ENCODE measurements at places on chromosomes 6 and 20.

DNA sequence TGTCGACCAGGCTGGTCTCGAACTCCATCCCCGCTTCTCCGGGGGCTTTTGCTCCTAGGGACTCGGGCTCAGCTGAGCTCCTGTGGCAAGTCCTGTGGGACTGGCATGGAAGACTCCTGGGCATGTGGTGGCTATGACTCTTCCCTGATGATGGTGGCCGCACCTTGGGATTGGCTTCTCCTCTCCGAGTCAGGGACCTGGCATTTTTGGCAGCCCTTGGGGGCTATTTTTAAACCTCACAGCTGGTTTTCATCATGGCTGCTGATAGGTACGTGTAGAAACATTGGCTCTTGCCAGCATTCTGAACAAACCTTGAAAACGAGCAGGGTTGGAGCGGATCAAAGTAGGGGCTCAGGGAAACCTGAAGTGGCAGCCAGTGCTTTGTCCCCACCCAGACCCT, 54.1 kb downstream of the RBM38 start:
- no peak for DNase-seq

GRCh38 chr6:30814146-30815040, 69.9 kb upstream of the DDR1 start:
- no peak for DNase-seq

- no peak for DNase-seq
Measured at GRCh38 chr20:57378107-57378506, 13.1 kb upstream of the RBM38 start.

DNA sequence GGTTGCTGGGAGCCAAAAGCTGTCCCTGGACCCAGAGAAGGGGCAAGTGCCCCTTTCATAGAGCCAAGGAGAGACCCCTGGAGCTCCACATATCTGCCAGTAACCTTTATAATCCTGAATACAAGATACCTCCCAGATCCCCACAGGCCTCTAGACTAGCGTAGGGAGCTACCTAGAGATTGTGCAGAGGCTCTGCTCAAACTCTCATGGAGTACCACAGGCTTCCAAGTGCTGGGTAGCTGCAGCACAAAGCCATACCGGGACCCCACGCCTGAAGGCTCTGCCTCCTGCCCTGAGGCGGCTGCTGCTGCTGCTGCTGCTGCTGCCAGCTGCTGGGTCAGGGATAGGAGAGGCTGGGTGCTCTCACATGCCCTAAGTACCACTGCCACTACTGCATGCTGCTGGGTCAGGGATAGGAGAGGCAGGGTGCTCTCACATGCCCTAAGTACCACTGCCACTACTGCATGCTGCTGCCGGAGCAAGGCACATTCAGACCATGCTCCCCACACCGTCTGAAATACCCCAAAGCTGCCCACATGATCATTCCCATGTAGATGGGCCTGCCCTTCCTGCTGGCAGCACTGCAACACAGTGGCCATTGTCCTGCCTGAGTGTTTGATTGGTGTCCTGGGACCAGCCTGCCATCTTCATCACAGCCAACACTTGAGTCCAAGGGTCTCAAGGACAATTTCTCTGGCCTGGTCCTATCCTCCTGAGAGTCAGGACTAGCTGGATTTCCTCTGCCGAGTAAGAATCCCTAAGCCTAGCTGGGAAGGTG, 1434.3 kb upstream of the ADGRB3 start:
- no peak for DNase-seq

DNA sequence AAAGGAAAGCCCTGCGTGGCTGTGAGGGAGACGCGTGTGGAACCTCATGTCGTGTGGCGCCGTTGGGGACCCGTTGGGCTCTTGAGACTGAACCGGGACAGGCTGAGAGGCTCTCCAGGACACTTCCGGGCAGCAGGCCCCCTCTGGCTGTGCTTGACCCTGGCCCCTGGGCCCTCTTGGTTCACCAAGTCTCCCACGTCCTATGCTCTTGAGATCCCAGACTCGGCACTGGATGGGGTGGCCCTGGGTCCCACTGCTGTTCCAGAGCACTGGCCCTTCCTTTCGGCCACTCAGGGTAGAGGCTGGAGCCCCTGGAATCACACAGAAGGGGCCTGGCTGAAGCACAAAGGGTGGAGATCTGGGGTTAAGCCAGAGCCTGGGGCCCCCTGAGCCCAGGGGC, 30.4 kb downstream of the NTSR1 start:
- no peak for DNase-seq

DNA sequence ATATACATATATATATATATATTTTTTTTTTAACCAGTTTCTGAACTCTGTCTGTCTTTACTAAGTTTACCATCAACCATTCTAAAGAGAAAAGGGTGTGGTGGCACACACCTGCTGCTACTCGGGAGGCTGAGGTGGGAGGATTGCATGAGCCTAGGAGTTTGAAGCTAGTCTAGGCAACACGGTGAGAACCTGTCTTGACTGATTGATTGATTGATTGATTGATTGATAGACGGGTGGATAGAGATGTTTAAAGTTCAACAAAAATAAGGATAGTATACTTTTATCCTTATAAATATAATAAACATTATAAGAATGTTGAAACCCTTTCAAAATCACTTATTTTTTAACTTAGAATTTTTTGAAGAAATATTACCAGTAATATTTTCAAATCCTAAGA, 30.2 kb downstream of the CEP57L1 start:
- no peak for DNase-seq

DNA sequence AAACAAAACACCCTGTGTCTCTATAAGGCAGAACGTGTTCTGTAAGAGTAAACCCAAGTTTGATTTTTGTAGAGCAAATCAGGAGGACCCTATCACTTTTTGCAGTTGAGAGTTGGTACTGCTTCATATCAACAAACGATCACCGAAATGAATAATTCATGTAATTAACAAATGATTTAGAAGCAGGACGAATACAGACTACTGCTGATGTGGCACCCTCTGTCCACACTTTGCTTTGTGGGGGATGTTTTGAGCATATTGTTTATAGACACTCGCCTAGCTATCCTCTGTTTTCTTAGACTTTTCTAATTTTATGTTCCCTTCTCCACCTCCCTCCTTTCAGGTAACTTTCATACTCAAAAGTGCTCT, 1.5 kb downstream of the CD2AP start:
- no peak for DNase-seq

DNA sequence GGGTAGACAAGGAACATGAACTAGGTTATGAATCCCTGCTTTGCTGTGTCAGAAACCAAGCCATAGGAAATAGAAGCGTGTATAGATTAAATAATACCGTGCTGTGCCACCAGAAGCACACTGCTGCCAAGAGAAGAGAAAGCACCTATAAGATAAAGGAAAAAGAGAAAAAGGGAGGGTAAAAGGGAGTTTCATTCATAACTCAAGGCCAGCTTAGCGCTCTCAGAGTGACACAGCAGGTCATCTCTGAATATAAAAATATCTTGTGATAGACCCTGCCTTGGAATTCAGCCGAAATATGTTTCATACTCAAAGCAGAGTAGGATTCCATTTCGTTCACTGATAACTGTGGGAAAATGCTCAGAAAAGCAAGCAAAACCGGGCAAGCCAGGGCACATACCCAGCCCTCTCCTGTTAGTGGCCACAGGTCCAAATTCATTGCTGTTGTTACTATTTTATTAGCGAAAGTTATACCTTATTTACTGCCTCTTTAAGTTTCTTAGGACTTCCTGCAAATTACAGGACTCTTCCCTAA, 8.7 kb downstream of the JAG1 start:
- no peak for DNase-seq

- DNase-seq = no peak
Measured at GRCh38 chr6:169530752-169531123, 171.1 kb downstream of the WDR27 start.

DNA sequence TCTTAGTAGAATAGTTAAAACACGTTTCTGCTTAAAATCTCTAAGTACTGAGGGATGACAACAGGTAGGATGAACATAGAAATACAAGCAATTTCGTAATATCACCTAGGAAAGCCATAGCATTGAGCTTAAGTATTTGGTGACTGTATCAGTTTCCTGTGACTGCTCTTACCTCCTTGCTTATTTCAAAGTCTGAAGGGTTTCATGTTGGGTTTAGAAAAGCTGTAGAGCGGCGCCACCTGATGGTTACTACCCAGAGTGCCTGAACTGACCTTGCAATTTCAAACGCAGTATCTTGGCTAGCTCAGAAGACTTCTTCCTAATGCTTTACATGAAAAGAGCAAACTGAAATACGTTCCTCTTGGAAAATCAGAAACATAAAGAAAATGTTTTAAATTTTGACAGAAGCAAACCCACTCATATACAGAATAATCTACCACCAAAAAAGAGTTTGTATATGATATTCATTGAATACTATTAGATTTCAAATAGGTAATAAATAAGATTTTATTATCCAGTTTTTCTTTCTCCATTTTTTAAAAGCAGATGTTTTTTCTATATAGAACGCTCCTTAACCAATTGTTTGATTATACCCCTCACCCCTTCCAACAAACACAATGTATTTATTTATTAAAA, 82.3 kb upstream of the RIPOR2 start:
- DNase-seq = no peak

DNA sequence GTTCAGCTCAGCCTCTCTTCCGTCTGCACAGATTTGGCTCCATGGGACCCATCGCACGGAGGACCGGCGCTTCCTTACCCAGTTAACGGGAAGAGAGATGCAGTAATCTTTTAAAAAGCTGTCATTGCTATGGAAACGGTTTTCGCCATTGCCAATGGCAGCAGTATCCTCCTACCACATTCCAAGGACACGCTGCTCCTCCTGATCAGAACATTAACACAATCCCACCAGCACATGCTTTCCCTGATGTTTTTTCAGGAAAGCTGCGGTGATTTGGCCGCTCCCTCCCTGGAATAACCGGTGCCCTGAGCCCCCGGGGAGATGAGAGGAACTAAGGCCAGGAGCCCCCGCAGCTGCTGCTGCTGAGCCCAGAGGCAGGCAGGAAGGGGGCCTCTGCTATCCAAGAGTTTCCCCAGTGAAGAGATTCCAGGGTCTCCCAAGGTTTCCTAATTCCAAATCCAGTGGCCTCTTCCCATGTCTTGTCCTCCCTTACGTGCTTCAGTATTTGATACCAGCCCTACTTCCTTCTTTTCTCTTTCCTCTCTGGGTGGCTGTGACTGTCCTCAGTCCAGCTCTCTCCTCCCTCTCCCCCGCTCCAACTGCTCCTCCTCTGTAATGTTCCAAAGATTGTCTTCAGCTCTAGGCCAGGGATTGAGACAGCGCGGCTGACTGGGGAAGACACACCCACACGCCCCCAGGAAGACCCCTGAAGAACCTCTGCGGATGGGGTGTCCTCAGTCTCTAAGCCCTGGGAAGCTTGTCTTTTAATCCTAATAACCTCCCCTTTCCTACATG, 2.6 kb downstream of the BNIP5 start:
- no peak for DNase-seq

DNA sequence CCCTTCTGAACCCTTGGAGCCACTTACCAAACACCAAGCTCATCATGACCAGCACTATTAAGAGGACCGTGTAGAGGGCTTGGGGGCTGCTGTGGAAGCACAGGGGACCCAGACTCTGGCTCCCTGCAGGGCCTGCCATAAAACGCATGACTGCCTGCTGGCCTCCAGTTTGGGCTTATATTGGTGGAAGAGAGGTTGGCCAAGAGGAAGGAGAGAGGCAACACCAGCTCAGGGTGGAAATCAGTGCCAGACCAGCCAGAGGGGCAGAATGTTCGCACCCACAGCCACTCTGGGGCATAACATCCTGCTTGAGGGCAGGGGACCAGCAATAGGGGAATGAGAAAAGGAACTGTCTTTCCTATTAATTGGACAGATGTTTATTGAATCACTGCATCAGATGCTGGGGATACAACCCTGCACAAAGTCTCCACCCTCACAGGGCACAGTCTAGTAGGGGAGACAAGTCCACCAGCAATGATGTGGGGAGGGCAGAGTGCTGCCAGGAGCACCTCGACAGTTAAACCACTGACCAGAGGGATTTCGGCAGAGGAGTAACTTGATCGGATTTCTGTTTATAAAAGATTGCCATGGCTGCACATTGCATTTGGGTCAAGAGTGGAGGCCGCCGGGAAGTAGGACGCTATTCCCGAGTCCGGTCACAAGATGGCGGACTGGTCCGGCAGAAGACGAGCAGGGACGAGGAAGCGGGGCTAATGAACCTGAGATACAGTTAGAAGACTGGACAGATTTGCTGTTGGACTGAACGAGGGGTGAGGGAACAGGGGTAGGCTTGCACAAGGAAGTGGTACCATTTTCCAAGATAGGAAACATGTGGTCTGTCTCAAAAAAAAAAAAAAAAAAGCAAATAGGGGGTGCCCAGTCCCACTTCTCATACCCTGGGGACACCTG, at the start of gene LY6G5C:
LY6G5C (minus strand) TSS at position 842 of the 909 bp plus-strand sequence; CDS start at position 148, 694 bp downstream.
- peak; percentile 76 for DNase-seq

DNA sequence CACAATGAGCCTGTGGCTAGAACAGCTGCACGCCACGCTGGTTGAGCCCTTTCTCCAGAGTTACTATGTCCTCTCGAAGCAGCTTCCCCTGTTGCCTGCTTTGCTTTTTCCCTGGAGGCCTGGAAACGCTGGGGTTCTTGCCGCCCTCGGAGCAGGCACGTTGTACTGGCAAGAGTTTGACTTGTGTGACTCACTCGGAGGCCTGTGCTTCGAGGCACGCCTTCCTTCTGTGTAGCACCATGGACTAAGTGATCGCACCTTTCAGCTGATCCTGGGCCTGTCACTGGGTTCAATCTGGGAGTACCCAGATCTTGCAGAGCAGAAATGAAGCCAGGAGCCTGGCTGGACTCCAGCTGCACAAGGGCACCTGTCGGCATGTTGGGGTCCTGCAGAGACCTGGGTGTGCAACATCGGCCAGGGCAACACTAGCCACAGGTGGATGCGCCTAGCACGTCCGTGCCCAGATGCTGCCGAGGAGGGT, 5.2 kb downstream of the INSM1 start:
- peak; percentile 48 for DNase-seq

DNA sequence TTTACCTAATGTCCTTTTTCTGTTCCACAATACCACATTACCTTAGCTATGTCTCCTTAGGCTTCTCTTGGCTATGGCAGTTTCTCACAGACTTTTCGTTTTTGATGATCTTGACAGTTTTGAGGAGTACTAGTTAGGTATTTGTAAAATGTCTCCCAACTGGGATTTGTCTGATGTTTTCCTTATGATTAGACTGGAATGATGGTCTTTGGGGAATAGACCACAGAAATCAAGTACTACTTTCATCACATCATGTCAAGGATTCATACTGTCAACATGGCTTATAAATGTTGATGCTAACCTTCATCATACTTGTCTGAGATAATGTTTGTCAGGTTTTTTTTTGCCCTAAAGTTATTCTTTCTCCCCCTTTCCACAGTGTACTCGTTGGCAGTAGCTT, 78.2 kb upstream of the FOXO3 start:
- DNase-seq = no peak

GRCh38 chr6:106165885-106166485, 79.8 kb downstream of the PRDM1 start:
- no peak for DNase-seq

GRCh38 chr6:148565930-148566663, 180.7 kb upstream of the UST start:
- DNase-seq = peak; percentile 82

- no peak for DNase-seq
Measured at GRCh38 chr6:31332637-31333602, 24.1 kb downstream of the HLA-B start.
